ENCODE measurements at places on chromosomes 7 and 10.

GRCh38 chr7:9175871-9176270 is 742.5 kb downstream of the NXPH1 start:
- DNase-seq: no peak

DNA sequence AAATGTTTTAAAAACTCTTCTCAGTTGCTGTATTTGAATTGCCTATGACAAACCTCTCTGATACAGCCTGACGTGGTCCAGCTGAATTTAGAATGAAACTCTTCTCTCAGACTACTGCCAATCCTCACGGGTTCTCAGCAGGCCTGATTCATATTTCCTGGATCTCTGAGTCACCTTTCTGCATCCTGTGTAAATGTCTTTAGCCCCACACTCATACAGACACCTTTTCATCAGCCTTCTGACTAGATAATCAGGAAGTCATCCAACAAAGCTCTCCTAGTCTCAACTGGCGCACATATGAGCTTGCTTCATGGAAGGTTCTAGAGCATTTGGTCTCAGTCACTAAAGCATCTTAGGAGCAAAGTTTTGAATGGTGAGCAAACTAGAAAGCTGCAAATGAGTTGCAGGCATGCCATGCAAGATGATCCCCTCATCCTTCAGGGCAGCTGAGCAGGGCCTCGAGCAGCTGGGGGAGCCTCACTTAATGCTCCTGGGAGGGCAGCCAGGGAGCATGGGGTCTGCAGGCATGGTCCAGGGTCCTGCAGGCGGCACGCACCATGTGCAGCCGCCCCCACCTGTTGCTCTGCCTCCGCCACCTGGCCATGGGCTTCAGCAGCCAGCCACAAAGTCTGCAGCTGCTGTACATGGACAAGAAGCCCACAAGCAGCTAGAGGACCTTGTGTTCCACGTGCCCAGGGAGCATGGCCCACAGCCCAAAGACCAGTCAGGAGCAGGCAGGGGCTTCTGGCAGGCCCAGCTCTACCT is 182.8 kb downstream of the ARHGAP12 start:
- DNase-seq: no peak

DNA sequence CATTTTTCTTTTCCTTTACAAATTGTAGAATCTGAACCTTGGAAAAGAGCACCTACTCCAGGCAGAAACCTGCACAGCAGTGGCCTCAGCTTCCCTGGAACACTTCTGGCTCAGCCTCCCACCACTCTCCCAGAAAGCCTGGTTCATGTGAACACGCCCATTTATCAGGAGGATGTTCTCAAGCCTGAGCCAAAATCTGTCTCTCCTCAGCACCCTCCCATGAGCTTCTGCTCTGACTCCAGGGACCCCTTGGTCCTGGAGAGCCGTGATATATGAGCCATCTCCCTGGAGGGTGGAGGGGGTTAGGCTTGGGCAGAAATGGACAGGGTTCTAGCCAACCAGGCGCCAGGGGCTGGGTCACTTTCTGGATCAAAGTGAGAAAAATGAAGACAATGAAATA is 10.1 kb downstream of the GDF2 start:
- DNase-seq: no peak

DNA sequence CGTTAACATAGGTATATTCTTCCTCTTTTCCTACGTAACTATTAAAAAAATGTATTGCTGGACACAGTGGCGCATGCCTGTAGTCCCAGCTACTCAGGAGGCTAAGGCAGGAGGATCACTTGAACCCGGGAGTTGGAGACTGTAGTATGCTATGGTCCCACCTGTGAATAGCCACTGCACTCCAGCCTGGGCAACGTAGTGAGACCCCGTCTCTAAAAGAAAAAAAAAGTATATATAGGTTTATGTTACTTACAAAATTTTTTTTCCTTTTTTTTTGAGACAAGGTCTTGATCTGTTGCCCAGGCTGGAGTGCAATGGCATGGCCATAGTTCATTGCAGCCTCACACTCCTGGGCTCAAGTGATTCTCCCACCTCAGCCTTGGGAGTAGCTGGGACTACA is 5.6 kb downstream of the NUB1 start:
- no peak for DNase-seq

DNA sequence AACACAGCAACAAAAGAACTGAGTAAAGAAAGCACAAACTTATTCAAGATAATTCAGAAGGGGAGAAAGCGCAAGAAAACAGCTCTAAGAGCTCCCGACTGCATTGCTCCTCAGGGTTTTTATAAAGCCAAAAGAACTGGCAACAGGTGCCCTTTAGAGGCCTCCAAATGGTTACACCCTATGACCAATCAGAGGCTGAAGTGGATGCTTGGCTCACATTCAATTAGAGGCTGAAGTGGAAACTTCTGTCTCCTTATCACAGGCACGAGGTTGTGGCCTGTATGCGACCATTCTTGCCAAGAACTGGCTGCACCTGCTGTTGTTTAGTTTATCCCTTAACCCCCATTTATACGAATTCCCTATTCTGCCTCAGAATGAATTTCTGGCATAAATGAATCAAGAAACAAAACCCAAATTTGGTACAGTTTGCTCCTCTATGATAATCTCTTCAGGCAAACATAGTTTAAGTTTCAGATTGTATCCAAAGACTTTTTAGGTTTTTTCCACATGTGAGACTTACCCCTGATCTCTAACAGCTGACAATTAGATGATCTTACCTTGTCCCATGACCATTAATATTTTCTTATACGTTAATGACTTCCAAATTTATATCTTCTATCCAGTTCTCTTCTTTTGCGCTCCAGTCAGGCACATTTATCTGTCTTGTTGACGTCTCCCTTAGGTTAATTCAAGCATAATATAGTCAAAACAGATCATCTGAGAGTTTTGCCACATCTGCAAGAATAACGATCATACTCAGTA is 504.8 kb downstream of the NXPH1 start:
- DNase-seq: no peak

- DNase-seq: no peak
Measured at GRCh38 chr10:34811968-34812514, 3.1 kb downstream of the PARD3 start.

DNA sequence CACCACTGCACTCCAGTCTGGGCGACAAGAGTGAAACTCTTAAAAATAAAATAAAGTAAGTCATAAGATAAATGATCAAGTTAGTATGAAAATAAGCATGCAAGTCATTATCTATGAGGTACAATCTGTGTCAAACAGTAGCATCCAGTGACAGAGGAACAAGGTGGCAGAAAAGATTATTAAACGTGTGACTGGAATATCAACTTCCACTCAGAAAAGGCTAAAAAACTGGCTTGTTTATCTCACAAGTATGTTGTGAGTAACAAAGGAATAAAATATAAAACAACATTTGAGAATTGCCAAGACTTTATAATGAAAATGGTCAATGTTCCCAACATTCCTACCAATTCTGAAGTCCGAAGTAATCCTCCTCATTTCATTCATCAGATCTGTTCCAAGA is 30.3 kb downstream of the ITGB1 start:
- no peak for DNase-seq

GRCh38 chr10:106513352-106513771 is 651.1 kb downstream of the SORCS1 start:
- no peak for DNase-seq

DNA sequence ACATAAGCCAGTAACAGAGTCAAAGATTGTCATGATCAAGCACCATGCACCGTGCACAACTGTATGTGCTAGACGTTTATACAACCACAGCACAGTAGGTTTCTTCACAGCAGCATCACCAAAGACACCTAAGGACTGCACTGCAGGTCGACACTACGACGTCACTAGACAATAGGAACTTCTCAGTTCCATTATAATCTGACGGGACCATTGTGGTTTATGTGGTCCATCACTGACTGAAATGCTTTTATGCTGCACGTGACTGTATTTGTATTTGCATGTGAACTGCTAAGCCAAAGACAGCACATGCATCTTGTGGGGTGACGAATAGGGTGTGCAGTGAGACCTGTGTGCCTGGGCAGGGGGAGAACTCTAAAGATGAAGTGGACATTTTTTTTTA is 164.9 kb downstream of the PARD3 start:
- no peak for DNase-seq

DNA sequence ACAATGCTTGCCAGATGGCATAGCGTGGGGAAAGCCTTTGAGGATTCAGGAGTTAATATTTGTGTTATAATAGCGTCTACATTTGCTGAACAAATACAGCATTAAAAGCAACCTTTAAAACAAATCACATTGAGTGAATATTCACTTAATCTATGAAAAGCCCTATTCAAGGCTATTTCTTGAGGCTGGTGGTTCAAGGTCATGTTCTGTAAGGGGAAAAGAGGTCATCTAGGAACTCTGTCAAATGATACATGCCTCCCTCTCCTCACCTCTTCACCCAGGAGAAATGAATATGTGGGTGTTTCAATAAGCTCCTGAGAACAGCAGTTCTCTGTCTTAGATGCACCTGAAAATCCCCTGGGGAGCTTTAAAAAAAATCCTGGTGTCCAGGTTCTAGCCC is 303.0 kb downstream of the ELMO1 start:
- no peak for DNase-seq

- DNase-seq: no peak
Measured at GRCh38 chr7:111223802-111224253, 132.9 kb downstream of the LRRN3 start.

GRCh38 chr7:57407125-57407524 is 42.9 kb upstream of the ZNF716 start:
- DNase-seq: no peak
